Nasal cavity respiratory epithelium epithelial cell of viscerocranial mucosa (primary cell): ENCODE measurements at places on chromosomes 4 and X. TPM values are rescaled to one million over a fixed set of nuclear protein-coding genes. Genes with fewer than 3 reads are reported as not detected.

Gene NDP
- total RNA-seq, result 0.07 TPM in 1 of 2 replicates, not detected in the other

Gene THAP9
- total RNA-seq, result 5.5 and 5.6 TPM in 2 replicates

Gene NPNT
- 1.4 and 19.7 TPM in 2 replicates for total RNA-seq

Gene NHS
- total RNA-seq, result 2.1 and 3.4 TPM in 2 replicates

Gene ABLIM2
- 1.9 and 3.4 TPM in 2 replicates for total RNA-seq

Gene PPEF2
- total RNA-seq, result not detected in 2 replicates

Gene GAGE13
- not detected in 2 replicates for total RNA-seq

Gene ENAM
- not detected in 2 replicates for total RNA-seq

Gene SPATA18
- 10.9 and 18.7 TPM in 2 replicates for total RNA-seq

Gene NWD2
- total RNA-seq, result 0.07 and 0.34 TPM in 2 replicates

Gene C4orf36
- total RNA-seq, result 1.7 and 3.1 TPM in 2 replicates

Gene MUC7
- total RNA-seq, result not detected in 2 replicates

Gene CPEB2
- total RNA-seq, result 16.4 and 28.8 TPM in 2 replicates

Gene PABPC5
- not detected in 2 replicates for total RNA-seq

Gene GATA1
- total RNA-seq, result not detected in 2 replicates

Gene FHL1
- 9.9 and 103 TPM in 2 replicates for total RNA-seq

Gene NSG1
- total RNA-seq, result 5.1 and 15.3 TPM in 2 replicates

Gene CYTL1
- not detected in 2 replicates for total RNA-seq

Gene CYP2U1
- 4.1 and 9.4 TPM in 2 replicates for total RNA-seq

Gene CDKL2
- total RNA-seq, result 0.34 and 3.0 TPM in 2 replicates

Gene NUP62CL
- 3.4 and 4.1 TPM in 2 replicates for total RNA-seq

Gene SPOCK3
- total RNA-seq, result 0.34 and 2.3 TPM in 2 replicates

Gene CDX4
- not detected in 2 replicates for total RNA-seq

Gene EGF
- total RNA-seq, result 0.34 and 2.7 TPM in 2 replicates

Gene CFAP47
- total RNA-seq, result 0.07 TPM in 1 of 2 replicates, not detected in the other

Gene FABP2
- not detected in 2 replicates for total RNA-seq

Gene RPS6KA6
- total RNA-seq, result 8.2 and 8.5 TPM in 2 replicates

Gene TRMT2B
- total RNA-seq, result 11.6 and 12.3 TPM in 2 replicates

Gene FAM9C
- not detected in 2 replicates for total RNA-seq

Gene ADRA2C
- 0.34 and 0.93 TPM in 2 replicates for total RNA-seq

Gene SPANXA2
- total RNA-seq, result not detected in 2 replicates

Gene KDR
- 0.43 TPM in 1 of 2 replicates, not detected in the other for total RNA-seq

Gene CTAG1B
- total RNA-seq, result not detected in 2 replicates
